C1 segment of cervical spinal cord (tissue), 14 donors: ENCODE measurements at places on chromosomes 7 and 10.
A peak's percentile ranks its signal among the peaks of the same experiment; 100 is the strongest.

DNA sequence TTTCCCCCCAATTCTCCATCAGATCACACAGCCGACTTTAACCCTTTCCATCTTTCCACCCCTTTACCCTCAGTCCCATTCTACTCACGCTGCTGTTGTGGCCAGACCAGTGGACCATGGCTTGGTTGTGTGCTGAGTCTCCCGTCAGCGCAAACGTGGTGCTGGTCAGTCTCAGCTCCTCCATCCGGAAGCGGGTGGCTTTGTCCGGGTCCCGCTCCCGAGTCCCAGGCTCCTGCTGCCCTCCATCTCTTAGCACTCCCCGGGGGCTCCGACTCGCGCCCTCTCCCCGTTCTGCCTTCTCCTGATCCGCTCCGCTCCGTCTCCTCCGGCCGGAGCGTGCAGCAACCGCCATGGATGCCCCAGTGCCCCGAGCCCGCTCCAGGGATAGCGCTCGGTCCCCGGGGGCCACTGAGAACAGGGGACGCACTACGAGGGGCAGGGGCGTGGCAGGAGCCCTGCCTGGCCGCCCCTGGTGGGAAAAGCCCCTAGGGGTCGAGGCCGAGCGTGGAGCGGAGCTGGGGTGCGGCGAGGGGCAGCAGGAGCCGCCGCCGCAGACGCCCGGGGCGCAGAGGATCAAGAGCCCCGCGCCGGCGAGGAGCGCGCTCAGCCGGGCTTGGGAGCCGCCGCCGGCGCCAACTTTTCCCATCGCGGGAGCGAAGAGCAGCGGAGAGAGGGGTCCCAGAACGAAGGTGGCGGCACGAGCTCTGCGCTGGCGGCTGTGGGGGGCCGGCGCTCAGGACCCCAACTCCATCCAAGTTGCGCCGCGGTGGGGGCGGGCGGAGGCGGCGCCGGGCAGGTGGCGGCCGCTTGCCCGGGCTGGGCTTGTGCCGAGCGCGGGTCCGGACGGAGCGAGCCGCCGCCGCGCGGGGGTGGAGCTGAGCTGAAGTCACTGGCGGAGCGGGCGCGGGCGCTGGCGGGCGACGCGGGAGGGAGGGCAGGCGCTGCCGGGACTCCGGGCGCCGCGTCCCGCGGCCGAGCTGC is at the start of gene SORCS1:
TSS of gene SORCS1 (minus strand) at position 826 of the 981 bp plus-strand sequence.
- peak; percentile 10 for DNase-seq

- DNase-seq: no peak
These were observed 495.2 kb downstream of the DNAJB6 start for GRCh38 chr7:157832006-157832405.

- no peak for DNase-seq
These were observed 404.5 kb downstream of the INHBA start for GRCh38 chr7:41298409-41298808.

GRCh38 chr10:680745-681144 is 8.7 kb downstream of the DIP2C start:
- DNase-seq: no peak

GRCh38 chr7:80907141-80907601 is 11.7 kb downstream of the SEMA3C start:
- no peak for DNase-seq

GRCh38 chr10:132461103-132461682 is 64.2 kb downstream of the PWWP2B start:
- no peak for DNase-seq

DNA sequence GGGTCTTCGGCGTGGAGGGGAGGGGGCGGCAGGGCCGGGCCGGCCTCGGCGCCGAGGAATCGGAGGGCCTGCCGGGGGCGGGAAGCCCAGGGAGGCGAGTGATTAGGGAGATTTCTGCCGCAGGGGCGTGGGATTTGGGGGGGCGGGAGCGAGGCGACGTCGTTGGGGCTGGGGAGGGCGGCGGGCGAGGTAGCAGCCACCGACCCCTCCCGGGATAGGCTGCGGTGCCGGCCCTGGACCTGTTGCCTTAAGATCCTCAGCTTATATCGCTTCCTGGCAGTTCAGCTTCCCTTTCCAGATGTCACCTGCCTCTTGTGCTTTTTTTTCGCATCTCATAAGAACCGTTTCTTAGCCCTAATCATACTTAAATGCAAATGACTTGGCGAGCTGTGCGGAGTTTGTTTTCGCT is 655 bp downstream of the LMTK2 start:
- DNase-seq: no peak

GRCh38 chr7:76278540-76278939 is 23.9 kb upstream of the HSPB1 start:
- DNase-seq: no peak

DNA sequence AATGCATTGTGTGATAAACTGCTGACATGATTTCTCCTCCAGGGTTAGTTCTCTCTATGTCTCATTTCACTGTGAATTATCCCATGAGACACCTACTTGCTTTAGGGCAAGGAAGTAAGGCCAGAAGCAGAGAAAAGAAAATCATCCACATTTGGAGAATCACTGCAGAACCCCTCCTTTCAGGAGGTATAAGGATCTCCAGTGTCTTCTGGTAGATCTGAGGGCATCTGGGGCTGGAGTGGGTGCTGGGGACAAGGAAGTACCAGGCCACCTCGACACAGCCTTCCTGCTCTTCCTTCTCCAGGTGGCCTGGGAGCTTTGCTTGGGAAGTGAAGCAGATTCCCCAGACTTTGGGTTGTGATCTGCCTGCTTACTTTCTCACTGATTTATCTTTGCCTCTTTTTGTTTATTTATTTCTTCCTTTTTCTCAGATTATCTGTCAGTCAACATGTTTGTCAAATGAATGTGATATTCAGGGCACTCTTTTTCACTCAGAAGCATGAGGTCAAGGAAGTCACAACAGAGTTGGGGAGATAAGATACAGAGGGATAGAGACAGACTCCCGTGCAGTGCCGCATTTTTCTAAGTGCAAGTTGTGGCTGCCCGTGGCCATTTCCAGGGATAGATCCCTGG is 12.4 kb upstream of the CAMK2G start:
- no peak for DNase-seq

- no peak for DNase-seq
These were observed 467.0 kb upstream of the AKR1E2 start for GRCh38 chr10:4359003-4359402.

DNA sequence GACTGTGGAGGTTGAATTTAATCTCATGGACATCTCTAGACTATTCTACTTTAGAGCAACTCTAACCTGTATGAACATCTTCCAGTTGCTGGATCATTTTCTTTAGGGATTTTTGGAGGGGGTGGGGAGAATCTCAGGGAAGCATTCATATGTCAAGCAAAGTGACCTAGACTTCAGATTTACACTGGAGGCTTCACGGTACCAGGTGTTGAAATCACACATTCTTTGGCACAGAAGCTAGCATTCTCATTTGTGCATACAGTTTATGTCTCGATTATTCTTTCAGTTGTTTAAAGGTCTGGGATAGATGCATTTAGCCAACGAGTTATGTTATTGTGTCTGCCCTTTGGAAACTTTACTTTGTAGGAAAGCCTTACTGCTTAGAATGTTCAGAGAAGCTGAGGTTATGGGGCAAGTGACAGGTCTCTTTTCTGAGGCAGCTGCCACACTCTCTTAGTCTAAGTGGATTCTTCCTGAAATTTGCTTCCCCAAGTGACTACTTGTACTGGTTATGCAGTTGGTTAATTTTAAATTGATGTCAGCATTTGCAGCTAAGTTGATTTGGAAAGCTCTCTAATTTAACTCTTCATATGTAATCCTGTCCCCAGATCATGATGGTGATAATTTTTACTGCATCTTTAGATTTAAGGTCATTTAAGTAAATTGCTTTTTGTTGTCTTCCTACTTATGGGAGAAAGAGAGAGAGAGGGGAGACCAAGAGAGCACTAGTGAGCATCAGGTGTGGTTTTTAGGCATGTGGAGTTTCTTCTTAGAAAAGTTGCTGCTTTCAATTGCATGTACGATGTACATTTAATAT is 153.8 kb downstream of the PRKG1 start:
- DNase-seq: no peak

DNA sequence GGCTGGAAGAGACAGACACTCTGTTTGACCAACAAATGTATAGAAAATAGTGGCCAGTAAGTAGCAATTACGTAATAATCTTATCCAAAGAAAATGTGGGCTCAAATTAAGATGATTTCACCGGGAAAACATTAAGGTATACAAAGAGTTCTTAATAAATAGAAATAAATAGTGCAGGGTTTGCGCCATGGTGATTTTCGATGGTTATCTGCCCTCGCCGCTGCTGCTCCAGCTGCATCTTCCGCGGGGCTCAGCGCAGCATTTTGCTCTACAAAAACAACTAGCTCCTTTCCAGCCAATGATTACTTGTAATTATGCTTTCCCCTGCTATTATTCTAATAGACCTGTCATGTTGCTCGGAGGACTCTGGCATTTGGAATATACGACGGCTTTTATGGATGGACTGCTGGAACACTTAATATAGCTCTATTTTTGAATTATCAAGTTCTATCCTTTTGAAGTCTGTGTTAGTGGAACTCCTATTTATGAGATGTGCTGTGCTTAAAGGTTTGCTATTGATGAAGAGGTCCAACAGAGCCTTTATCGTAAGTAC is 103.8 kb downstream of the BUB3 start:
- no peak for DNase-seq

- peak; percentile 83 for DNase-seq
These were observed 43.1 kb downstream of the FOXK1 start for GRCh38 chr7:4725014-4725849.

- DNase-seq: no peak
These were observed 4.1 kb downstream of the FHIP2A start for GRCh38 chr10:114825513-114826253.

GRCh38 chr10:100327007-100327717 is 2.9 kb downstream of the PKD2L1 start:
- no peak for DNase-seq

GRCh38 chr7:82443547-82444219 is at the start of gene CACNA2D1:
CACNA2D1 (minus strand) TSS chr7:82443777.
- DNase-seq: peak; percentile 68

GRCh38 chr10:9875353-9875752 is 1142.3 kb upstream of the CELF2 start:
- DNase-seq: no peak

DNA sequence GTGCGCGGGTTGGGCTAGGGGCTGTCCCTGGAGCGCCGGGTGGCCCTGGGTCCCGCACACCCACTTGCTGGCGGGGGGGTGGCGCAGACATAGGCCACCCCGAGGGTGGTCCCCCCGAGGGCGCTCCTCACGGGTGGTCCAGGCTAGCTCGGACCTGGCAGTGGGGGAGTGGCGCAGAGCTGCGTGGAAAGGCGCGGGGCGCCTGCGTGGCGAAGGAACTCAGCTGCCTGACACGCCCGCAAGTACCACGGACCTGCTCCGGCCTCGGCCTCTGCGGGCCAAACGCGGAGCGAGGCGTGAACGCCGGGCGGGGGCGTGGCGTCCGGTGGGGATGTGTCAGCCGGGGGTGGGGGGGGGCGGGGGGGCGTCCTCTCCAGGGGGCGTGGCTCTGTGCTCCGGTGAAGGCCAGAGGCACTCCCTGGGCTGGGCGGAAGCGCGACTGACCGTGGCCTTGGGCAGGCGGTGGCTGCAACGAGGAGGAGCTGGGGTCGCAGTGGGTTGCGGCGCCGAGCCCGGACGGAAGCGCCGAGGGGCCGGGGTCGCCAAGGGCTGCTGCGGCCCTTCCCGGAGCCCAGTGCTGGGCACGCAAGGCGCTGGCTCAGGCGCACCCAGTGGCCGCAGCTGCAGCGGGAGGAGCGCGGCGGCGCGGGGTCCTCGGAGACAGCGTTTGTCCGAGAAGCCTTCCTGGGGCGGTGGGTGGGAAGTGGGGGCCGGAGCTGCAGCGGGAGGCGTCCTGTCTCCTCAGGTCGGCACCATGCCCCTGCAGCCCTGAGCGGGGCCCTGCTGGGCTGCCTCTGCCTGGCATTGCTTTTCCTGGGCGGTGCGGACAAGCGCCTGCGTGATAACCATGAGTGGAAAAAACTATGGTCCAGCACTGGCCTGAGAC is 58.9 kb upstream of the NUPR2 start:
- DNase-seq: no peak

- DNase-seq: no peak
These were observed 220.6 kb downstream of the ADRA2A start for GRCh38 chr10:111297351-111297848.

- no peak for DNase-seq
These were observed 6.0 kb downstream of the PHKG1 start for GRCh38 chr7:56086761-56087160.

GRCh38 chr7:19368491-19368925 is 223.3 kb upstream of the FERD3L start:
- DNase-seq: no peak

GRCh38 chr10:26799342-26799741 is 61.4 kb downstream of the ABI1 start:
- DNase-seq: no peak

GRCh38 chr7:45187946-45188411 is 30.4 kb downstream of the RAMP3 start:
- DNase-seq: no peak

GRCh38 chr7:96069401-96069800 is 252.5 kb downstream of the SLC25A13 start:
- DNase-seq: no peak

DNA sequence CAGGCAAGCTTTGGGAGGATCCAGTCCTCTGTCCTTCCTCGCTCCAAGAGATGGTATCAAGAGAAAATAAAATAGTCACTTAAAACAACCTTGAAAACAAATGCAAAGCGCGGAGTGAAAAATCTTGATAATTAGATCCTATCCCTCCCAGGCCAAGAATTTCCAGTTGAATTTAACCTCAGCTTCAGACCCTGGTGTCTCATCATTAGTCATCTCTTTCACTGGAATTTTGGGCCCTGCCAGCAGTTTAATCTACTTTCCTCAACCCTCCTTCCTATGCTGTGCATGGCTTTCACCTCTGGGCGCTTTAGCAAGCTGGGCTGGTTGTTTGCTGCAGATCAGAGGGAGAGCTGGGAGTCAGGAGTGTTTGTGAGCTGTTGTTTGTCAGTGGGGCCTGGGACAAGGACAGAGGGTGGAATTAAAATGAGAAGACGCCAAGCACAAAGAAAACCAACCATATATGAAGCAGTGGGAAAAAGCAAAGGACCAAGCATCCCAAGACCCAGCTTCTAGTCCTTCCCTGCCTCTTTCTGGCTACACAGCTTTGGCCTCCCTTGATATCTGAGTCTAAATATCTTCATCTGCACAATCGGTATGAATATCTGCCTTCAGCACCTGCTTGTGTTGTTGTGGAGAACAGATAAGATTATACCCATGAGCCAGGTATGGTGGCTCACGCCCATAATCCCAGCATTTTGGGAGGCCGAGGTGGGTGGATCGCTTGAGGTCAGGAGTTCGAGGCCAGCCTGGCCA is 13.5 kb downstream of the MYOF start:
- no peak for DNase-seq

DNA sequence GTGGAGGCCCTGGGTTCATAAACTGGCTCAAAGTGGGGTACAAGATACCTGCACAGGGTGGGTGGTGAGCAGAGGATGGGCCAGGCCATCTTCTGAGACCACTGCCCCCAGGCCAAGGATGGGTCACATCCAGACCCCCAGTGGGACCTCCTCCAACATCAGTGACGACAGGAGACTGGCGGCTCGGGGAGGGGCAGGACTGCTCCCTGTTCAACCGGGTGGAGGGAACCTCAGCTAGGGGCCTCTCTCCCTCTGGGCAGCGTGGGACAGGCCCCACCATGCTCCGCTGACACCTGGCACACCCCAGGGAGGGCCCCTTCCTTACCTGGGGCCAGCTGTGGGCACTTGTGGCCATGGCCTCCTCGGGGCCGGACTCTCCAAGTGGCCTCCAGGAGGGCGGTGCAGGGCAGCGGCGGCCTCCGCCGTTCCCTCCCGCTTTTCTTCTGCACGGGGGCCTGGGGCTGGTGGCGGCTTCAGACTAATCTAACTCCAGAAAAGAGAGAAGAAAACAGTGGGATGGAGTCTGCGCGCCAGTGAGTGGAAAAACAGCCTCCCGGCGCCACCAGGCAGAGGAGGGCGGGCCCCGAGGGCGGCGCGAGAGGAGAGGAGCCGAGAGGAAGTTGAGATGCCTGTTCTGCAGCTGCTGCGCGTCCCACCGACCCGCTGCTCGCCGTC is at the start of gene CALHM2:
TSS of gene CALHM2 (minus strand) at position 540 of the 675 bp plus-strand sequence. CDS start 2,429 bp downstream, outside the sequence.
- DNase-seq: peak; percentile 41
